Kidney (tissue), 22 donors: ENCODE measurements at places on chromosomes 6 and 20.

GRCh38 chr6:168124158-168124557 lies 45.1 kb upstream of the FRMD1 start:
- peak; percentile 7 for DNase-seq

- DNase-seq: no peak
Observed at GRCh38 chr20:13142143-13142542, 78.9 kb upstream of the ISM1 start.

DNA sequence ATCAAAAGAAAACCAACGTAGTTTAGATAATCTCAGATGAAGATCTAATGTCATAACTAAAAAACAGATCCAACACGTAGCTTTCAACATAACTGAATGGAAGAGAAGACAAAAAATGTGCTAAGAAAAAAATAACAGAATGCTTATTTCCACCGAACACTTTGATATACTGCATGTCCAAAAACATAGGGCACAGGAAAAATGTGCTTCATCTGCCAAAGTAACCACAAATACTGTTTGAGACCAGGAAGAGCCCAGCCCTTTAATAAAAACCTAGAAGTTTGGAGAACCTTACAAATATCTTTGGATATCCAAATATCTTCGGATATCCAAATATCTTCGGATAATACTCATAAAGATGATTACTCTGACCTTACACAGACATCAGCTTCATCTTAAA lies 19.8 kb downstream of the LAMA4 start:
- no peak for DNase-seq

DNA sequence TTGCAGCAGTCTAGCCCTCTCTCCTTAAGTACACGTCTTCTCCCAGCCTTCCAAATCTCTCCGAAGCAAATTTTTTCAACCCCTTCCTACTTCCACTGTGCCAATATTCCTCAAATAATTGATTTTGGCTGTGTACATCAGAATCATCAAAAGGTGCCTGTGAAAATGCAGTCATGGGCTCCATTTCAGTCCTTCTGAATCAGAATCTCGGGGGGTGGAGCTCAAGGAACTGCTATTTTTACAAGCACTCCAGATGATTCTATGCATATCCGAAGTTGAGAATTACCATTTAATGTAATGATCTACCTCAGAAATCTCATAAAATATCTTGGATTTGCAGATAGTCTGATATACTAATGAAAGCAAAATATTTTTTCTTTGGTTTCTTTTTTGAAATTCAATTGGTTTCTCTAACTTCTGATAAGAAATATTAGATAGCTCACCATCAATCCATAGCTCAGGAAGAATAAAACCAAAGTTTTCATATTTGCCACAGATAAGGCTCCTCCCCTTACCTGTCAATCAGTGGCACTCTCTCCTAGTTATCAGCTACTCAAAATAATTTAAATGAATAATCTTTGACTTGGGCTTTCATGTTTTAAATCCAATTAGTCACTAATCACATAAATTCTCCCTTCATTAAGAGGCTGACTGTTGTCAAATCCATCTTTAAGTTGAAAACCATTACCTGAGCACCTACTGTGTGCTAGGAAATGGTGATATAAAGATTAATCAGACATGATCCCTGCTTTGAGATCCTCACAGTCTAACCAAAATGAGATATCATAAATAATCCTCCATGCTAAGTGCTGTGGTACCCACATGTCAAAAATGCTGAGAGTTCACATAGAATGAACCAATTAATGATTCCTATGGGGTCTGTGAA lies 36.4 kb upstream of the STXBP5 start:
- no peak for DNase-seq

DNA sequence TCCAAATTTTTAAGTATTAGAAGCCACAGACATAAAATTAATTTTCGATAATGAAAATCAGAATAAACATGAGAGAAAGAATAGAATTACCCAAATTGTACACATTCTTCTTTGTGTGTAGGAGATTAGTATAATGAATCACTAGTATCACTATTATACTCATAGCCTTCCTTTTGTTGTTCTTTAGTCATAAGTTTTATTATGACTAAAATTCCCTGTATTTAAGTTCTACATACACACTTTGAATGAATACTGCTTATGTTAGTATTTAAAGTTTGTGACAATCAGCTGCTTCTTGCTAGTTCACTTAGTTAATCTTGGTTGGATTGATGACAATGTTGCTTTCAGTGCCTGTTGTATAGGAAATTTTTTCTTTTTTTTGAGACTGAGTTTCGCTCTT lies 72.7 kb downstream of the CCDC170 start:
- no peak for DNase-seq

DNA sequence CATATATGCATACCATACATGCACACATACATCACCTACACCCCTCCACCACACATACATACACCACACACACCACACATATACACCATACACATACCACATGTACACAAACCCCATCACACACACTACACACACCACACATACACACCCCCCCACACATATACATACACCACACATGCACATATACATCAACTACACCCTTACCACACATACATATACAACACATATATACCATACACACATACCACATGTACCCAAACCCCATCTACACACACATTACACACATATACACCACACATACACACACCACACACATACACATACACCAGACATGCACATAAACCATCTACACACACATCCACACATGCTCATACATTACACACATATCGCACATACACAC lies 52.7 kb downstream of the DAAM2 start:
- no peak for DNase-seq

DNA sequence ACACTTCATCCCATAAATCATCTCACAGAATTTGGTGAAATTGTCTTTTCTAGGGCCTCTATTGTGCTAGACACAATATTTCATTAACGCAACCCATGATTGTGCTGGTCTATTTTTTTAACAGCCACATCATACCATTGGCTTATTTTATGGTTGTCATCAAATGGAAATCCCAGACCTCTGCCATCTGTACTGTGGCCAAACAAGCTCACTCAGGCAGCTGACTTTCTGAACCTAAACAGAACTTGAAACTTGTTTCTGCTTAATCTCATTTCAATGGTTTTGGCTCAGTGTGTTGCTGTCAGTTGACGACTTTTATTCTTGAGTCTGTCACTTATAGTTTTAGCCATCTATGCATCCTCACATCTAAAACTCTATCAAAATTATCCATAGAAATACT lies 111.8 kb downstream of the HAO1 start:
- no peak for DNase-seq

- no peak for DNase-seq
Observed at GRCh38 chr6:30820193-30820592, 64.1 kb upstream of the DDR1 start.

DNA sequence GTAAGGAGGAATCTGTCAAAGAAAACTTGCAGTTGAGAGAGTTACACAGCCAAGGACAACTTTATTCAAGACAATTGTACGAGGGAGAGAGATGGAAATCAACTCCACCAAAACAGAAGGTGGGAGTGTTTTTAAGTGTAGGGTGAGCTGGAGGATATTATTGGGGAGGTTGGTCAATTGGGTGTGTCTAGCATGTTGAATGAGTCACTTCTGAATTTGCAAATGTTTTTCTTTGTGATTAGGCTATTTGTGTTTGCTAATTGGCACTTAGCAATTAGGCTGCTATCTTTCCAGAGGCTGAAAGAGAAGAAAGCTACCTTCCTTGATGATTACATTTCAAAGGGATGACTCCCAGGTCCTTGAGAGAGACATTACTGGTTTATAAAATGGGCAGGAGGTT lies 441.1 kb downstream of the MEI4 start:
- no peak for DNase-seq

- no peak for DNase-seq
Observed at GRCh38 chr20:13221313-13221672, 219 bp downstream of the ISM1 start.

DNA sequence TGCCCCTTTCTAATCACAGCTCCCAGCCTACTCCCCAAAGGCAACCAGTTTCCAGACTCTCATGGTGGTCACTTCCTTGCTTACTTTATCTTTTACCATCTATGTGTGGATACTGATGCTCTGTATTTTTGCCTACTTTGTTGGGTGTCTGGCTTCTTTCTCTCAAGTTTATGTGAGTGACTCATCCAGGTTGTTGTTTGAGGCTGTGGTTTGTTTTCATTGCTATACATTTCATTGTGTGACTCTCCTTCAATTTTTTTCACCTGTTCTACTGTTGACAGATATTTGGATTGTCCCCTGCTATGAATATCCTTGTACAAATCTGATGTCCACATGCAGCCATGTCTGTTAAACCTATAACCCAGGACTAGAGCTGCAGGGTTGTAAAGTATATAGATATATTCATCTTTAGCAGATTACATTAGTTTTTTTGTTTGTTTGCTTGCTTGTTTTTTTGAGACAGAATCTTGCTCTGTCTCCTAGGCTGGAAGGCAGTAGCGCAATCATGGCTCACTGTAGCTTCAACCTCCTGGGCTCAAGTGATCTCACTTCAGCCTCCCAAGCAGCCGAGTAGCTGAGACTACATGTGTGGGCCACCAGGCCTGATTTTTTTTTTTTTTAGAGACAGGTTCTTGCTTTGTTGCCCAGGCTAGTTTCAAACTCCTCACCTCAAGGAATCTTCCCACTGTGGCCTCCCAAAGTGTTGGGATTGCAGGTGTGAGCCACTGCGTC lies 72.9 kb upstream of the EEF1E1 start:
- DNase-seq: no peak

DNA sequence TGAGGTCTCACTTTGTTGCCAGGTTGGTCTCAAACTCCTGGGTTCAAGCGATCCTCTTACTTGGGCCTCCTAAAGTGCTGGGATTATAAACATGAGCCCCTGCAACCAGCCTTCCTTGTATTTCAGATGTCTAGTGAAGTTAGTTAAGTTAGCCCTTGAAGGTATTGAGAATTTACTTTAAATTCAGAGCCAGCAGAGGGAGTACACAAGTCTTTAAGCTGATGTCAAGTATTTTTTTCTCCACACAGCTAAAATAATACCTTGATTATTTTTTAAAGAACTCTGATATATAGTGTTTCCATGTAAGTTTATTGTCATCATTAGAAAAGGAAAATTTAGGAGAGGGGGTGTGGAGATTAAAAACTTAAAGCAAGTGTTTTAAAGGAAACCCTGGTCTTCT lies 9.8 kb downstream of the FOXO3 start:
- no peak for DNase-seq

DNA sequence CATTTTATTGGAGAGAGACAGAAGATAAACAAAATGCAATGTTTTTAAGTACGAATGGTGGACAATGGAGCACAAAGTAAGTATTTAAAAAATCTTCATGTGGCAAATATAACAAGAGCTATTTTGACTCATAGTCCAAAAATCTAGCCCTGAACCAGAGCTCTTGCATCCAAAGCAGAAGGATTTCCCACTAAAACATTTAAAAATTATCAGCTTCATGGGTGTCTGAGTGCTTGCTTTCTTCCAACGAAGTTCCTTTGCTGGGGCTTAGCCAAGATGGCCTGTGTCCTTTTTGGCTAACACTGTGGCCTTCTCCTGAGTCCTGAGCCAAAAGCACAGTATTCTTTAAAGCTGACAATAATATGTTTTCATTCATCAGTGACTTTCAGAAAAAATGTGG lies 161.7 kb downstream of the RIMS1 start:
- no peak for DNase-seq

GRCh38 chr6:160733050-160733646 lies 31.1 kb downstream of the PLG start:
- DNase-seq: peak; percentile 52

GRCh38 chr20:43916881-43917371 lies 2.3 kb downstream of the TOX2 start:
- no peak for DNase-seq

DNA sequence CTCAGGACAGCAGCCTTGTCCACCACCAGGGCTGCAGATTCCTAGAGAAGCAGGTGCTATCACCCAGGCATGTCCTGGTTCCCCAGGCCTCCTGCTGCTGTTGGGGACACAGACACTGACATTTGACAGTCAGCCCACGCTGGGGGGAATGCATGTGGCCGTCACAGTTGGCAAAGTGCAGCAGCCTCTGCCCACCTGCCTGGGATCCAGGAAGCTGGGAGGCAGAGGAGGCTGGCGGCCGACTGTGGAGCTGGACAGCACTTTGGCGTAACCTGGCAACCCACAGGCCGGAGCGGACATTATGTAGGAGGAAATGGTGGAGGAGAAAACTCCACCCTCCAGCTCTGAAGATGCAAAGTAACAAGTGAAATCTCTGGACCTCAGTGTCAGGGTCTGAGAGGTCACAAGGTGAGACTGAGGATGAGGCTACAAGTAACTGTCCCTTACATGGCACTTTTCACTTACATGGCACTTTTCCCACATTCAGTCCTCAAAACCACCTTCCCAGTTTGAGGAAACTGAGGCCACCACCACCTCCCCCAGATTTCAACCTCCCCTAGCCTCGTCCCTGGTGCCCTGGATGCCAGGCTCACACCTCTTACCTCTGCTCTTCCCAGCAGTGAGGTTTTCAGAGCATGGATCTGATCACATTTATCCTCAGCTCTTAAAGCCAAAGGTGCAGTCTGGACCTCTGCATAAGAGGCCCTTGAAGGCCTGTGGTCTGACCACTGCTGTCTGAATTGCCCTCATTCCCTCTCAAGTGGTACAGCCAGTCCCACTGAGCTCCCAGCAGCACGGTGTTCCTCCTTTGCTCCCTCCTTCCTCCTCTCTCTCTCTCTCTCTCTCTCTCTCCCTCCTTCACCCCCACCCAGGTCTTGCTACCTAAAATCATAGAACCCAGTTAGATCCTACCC lies 8.7 kb downstream of the MAP1LC3A start:
- DNase-seq: no peak

GRCh38 chr6:109079981-109080380 lies 14.7 kb downstream of the SESN1 start:
- DNase-seq: peak; percentile 51

GRCh38 chr6:55437141-55437540 lies 109.9 kb downstream of the GFRAL start:
- no peak for DNase-seq

DNA sequence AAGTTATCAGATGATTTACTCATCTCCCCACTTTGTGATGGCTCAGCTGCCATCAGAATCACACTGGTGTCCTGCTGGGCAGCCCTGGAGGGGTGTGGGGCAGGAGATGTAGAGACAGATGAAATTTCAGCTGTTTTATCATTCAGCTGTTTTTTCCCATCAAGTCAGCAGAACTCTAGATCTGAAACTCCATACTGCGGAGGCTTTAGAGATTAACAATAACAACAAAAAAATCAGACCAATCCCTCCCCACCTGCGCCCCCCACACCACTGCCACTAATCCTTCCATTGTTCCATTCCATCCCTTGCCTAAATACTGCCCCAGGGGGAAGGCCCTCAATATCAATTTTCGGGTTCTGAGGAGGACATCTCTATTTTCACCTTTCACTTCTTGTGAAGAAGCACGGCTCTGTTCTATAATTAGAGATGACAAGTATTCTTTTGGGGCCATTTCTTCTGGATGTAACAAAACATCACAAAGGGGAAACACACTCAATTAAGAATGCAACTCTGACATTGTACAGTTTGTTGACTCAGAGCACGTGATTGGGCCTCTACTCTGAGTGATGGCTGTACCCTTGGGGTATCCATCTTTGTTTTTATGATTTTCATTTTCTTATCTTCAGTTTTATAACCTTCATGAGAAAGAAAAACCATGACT lies 396.3 kb downstream of the ZFAND3 start:
- DNase-seq: no peak

- no peak for DNase-seq
Observed at GRCh38 chr20:23566199-23566932, 1.9 kb downstream of the CST9L start.
